ENCODE measurements at places on chromosomes 5 and 9. TPM values are rescaled to one million over a fixed set of nuclear protein-coding genes. Genes with fewer than 3 reads are reported as not detected.

The FLT4 gene
- total RNA-seq = 1.9 TPM

The CDH10 gene
- total RNA-seq = 0.08 TPM

The CDO1 gene
- 7.1 TPM for total RNA-seq

The OSMR gene
- 43.8 TPM for total RNA-seq

The FOXD4L4 gene
- 0.08 TPM for total RNA-seq

The HEXB gene
- total RNA-seq = 113 TPM

The CDC20B gene
- under 0.01 TPM for total RNA-seq

The FRMD3 gene
- total RNA-seq = 0.13 TPM

The CCDC192 gene
- total RNA-seq = not detected

The TXNDC8 gene
- total RNA-seq = not detected

The SDHA gene
- 108 TPM for total RNA-seq

The IL31RA gene
- 6.1 TPM for total RNA-seq

The SLC31A2 gene
- 4.9 TPM for total RNA-seq

The SLC34A3 gene
- not detected for total RNA-seq

The DAP gene
- total RNA-seq = 95.6 TPM

The OGN gene
- not detected for total RNA-seq

The SLC6A7 gene
- not detected for total RNA-seq

The DHX29 gene
- 23.0 TPM for total RNA-seq

The SMIM32 gene
- total RNA-seq = not detected

The KCNV2 gene
- not detected for total RNA-seq

The PCDHGC4 gene
- 0.13 TPM for total RNA-seq

The ORM2 gene
- not detected for total RNA-seq

The DIPK1B gene
- 3.2 TPM for total RNA-seq

The TAF11L7 gene
- not detected for total RNA-seq

The BSPRY gene
- 0.26 TPM for total RNA-seq

The ZNF618 gene
- total RNA-seq = 11.4 TPM

The MEIKIN gene
- total RNA-seq = not detected

The DMRT2 gene
- total RNA-seq = not detected

The GARIN3 gene
- total RNA-seq = not detected

The PCDHGB3 gene
- total RNA-seq = 6.1 TPM

The MUSK gene
- 0.40 TPM for total RNA-seq

The SLC4A9 gene
- not detected for total RNA-seq

The ADGRV1 gene
- total RNA-seq = 0.32 TPM

The HTR1A gene
- total RNA-seq = not detected

The CDKN2B-AS1 gene
- 1.6 TPM for total RNA-seq

The DOCK8 gene
- 0.24 TPM for total RNA-seq

The UBTD2 gene
- total RNA-seq = 24.4 TPM

The MGAT1 gene
- total RNA-seq = 128 TPM

The CDH6 gene
- 3.4 TPM for total RNA-seq

The NOTCH1 gene
- total RNA-seq = 13.7 TPM

The ZNF189 gene
- 11.4 TPM for total RNA-seq

The CYLC2 gene
- not detected for total RNA-seq

The CEP72 gene
- total RNA-seq = 1.6 TPM

The NUTM2F gene
- not detected for total RNA-seq

The PRR16 gene
- total RNA-seq = 12.0 TPM

The FBP2 gene
- total RNA-seq = not detected

The GABRB2 gene
- total RNA-seq = 0.65 TPM

The CDX1 gene
- not detected for total RNA-seq

The BARHL1 gene
- total RNA-seq = not detected

The LCN15 gene
- not detected for total RNA-seq

The AQP7 gene
- not detected for total RNA-seq

The SVEP1 gene
- 14.1 TPM for total RNA-seq

The NR4A3 gene
- 1.3 TPM for total RNA-seq

The RNF180 gene
- total RNA-seq = 2.6 TPM

The MSX2 gene
- total RNA-seq = 3.7 TPM

The PPP3R2 gene
- total RNA-seq = not detected

The AK8 gene
- 0.88 TPM for total RNA-seq

The RASGRF2 gene
- 7.5 TPM for total RNA-seq

The TNFSF15 gene
- 0.08 TPM for total RNA-seq

The FOXD4L3 gene
- total RNA-seq = not detected

All from epithelial cell of alveolus of lung (primary cell).